NCI-H187 (cell line): ENCODE measurements at places on chromosomes 5 and 9.

GRCh38 chr5:88678770-88679381, 204.1 kb downstream of the MEF2C start:
- no peak for DNase-seq

GRCh38 chr5:1105350-1106265, 6.3 kb downstream of the SLC12A7 start:
- no peak for DNase-seq

GRCh38 chr9:107597743-107598217, 108.2 kb upstream of the KLF4 start:
- DNase-seq, result no peak

GRCh38 chr5:33649549-33650482, 209.1 kb downstream of the TARS1 start:
- no peak for DNase-seq

GRCh38 chr5:141494761-141495452, 6.0 kb downstream of the PCDHGC5 start:
- DNase-seq, result no peak

DNA sequence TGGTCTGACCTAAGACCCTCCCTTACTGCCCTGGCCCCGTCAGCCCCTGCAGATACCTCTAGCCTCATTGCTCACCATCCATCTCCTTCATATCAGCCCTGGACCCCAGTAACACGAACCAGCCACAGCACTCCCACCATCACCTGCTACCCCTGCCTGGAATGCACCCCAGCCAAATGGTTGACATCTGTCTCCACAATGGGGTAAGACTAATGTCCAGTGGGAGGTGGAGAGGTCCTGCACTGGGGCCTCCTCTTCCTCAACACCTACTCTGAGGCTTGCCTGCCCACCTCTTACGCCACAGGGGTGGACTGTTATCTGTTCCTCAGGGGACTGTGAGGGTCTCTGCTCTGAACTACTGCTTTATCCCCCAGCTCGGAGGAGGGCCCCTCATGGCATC, 12.1 kb downstream of the CSF2 start:
- DNase-seq, result no peak

DNA sequence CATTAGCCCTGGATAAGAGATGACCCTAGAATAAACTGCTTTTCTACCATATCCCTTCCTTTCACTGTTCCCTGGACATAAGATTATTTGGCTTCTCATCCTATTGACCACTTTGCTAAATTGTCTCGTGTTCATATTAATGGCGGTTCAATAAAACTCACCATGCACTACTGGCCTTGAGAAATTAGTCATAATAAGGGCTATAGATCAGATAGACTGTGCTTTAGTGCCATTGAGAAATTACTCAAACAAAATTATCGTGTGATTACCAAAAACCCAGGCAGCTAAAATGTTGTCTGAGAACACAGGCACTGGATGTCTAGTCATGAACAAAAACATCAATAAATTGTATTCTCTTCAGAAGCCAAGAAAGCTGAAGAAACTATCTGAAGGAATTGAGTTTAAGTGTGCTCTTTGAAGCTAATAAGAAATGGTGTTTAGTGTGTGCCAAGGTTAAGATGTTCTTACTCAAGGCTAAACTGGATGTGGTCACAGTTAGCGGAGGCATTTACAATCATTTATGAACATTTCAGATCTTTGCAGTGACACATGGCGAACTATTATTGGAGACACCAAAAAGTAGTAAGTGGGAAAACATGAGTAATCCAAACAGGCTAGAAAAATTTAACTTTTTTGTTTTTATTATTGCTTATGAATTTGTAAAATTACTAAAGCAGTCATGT, 460.4 kb upstream of the RORB start:
- DNase-seq, result no peak

DNA sequence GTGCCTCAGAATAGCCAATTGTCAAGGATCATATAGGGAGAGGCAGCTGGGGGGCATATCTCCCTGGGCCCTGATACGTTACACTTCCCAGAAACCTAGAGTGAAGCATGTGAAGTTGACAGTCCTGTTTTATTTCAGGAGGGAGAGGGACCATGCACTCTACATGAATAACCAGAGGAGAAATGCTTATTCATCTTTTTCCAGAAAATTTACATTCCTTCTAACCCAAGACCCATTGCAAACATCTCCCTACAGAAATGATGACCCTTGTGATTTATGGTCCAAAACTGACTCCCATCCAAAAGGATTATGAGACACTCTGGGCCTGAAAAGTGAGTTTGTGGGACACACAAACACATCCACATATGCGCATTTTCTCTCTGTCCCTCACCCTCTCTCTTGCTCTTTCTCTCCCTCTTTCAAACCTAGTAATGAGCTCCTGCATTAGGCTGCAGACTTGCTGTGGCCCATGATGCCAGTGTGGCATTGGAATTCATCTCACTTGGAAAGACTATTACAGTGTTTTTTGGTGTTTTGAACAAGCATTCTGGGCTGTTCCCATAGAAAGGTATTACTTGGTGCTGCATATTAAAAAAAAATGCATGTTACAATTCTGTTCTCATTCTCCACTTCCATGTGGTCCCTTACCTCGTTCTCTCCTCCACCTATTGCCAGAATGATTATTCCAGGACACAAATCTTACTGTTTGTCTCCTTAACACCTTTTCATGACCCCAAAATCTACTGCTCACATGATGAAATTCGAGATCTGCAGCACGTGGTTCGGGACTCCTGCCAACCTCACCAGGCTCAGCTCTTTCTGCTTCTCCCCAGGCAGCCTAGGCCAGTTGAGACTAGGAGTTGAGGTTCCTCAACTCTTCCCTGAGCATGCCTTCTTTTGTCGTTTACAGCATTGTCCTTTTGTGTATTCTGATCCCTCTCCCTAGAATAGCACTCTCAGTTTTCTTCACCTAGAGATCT, 451.3 kb upstream of the KLF4 start:
- no peak for DNase-seq
